Liver (tissue), 10 donors: ENCODE measurements at places on chromosomes 2 and 18.

- no peak for DNase-seq
These were observed 177.7 kb downstream of the SEPTIN10 start for GRCh38 chr2:109435901-109436598.

DNA sequence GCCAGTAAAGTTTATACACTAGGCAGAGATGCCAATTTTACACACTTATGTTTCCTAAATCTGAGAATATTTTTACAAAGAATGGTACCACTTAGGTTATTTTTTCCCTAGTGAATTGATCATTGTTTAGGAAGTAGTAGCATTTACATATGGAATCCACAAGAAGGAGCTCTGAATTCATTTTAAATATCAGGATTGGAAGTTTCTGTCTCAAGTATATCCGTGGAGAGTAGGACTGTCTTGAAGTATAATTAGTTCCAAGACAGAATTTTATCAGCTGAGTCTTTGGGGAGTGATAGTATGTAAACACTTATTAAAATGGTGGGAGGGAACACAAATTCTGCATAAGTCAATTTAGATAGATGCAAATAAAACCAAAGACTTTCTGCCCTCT is 82.3 kb upstream of the FAM98A start:
- no peak for DNase-seq

DNA sequence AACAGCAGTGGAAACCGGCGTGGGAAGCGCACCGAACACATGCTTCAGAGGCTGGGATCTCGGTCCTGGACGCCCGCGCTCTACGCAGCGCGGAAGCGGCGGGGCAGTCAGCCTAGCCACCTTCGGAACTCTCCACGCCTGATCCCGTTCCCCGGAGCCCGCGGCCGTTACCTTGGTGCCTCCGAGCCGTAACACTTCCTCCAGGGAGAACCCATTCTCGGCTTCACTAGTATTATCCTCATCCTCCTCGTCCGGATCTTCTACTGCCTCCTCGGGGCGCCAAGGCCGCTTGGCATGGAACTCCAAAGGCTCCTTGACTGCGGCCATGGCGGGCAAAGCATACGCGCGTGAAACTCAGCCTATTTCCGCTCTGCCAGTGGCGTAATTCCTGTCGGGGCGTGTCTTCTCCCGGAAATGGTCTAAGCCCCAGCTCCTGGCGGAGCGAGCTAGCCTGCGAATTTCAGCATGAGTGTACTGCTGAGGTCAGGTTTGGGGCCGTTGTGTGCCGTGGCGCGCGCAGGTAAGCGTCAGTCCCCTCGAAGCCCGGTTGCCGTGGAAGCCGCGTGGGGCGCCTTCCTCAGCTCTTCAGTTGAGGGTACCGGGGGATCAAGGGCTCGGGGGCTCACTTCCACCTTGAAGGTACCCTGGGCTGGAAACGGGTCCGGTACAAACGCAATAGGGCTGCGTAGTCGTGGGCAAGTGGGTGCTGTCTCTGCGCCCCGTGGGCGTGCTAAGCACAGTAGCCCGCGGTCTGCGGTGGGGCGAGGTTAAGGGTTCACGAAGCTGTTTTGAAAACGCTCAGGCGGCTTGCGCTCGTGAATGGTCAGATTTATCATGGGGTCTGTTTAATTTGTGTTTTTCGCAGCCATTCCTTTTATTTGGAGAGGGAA is at the start of the genes CEBPZ and NDUFAF7:
TSS of gene CEBPZ (minus strand) at position 356 of the 890 bp plus-strand sequence. CDS start at position 327, 29 bp downstream.
TSS of gene NDUFAF7 (plus strand) at position 418 of the 890 bp plus-strand sequence. CDS start at position 466, 48 bp downstream.
- DNase-seq, result peak; percentile 85

- DNase-seq, result no peak
These were observed 547 bp downstream of the SLC35F5 start for GRCh38 chr2:113755835-113756354.

DNA sequence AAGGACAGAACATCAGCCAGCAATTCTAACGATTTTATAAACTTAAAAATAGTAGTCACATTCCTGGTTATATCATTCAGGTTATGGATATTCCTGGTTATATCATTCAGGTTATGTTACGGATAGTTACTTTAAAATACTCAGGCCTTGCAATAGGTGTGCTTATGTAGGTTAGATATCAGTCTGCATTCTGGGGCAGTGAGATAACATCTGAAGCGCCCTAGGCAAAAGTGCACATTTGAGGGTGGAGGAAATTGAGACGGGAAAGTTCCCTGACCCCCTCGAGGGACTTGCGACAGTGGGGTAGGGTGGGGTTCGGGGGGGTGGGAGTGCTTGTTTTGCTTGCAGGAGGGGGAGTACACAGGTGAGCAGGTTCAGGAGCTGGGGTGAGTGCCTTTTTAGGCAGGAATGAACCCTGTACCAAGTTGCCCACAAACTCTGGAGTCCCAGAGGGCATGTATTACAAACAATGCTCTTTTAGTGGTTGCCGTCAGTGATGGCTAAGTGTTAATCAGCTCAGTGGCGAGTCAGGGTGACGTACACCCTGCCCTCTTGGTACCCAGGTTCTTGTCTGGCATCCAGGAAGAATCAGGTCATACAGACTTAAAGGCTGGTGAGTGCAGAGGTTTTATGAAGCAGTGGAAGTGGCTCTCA is 31.8 kb downstream of the CREG2 start:
- no peak for DNase-seq

- DNase-seq, result no peak
These were observed 241.3 kb upstream of the ZNF804A start for GRCh38 chr2:184357033-184357432.

DNA sequence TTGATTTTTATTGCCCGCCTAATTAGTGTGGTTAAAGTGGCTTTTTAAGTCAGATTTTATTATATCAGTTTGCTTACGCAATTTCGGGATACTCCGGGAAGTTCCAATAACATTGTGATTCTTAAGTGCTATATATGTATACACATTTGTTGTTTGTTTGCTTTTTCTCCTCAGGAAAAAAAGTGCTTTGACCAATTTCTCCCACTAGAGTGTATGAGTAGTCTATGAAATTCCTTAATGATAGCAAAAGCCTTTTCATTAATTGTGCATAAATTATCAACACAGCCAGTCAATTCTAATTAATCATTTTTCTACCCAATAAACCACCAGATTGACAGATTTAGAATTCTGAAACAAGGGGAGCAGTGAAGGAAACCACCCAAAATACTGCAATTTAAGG is 172.2 kb downstream of the DPP10 start:
- no peak for DNase-seq

DNA sequence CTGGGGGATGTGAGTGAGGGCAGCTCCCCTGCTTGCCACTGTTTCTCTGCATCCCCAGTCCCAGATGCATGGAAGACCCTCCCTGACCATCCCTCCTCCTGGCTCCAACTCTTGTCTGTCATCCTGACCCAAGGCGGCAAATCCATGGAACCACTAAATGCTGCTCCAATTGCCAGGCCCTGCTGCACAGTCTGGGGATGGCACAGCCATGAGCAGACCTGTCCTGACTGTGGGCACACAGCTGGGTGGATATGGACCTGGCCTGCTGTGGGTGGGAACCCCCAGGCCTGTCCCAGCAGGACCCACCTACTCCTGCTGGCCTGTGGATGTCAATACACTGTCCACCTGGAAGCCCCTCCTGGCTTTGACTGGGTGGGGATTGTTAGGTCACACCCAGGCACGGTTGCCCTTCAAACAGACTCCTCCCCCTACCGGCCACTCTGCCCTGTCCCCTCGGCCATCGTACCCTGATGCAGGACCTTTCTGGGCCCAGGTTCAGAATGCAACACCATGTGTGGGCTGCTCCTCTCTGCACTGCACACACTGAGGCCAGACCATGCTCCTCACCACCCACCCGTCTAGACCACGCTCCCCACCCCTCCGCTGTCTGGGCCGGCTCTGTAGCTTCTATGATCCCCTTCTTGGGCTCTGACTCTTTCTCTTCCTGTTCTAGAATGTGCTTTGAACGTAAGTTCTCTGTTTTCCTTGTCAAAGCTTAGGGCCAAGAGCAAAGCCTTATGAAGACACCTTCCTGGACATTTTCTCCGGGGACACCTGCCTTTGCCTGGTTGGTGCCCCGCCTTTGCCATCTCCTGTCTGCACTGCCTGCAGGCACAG is 57.9 kb downstream of the INPP5D start:
- DNase-seq, result no peak

- peak; percentile 43 for DNase-seq
These were observed 818 bp upstream of the IKZF2 start for GRCh38 chr2:213152065-213152794.

- DNase-seq, result no peak
These were observed 116.4 kb upstream of the RBMS1 start for GRCh38 chr2:160610041-160610440.

- DNase-seq, result no peak
These were observed 32.7 kb downstream of the TNP1 start for GRCh38 chr2:216827073-216827720.

- DNase-seq, result no peak
These were observed 24.3 kb upstream of the KLHL29 start for GRCh38 chr2:23360571-23361125.

DNA sequence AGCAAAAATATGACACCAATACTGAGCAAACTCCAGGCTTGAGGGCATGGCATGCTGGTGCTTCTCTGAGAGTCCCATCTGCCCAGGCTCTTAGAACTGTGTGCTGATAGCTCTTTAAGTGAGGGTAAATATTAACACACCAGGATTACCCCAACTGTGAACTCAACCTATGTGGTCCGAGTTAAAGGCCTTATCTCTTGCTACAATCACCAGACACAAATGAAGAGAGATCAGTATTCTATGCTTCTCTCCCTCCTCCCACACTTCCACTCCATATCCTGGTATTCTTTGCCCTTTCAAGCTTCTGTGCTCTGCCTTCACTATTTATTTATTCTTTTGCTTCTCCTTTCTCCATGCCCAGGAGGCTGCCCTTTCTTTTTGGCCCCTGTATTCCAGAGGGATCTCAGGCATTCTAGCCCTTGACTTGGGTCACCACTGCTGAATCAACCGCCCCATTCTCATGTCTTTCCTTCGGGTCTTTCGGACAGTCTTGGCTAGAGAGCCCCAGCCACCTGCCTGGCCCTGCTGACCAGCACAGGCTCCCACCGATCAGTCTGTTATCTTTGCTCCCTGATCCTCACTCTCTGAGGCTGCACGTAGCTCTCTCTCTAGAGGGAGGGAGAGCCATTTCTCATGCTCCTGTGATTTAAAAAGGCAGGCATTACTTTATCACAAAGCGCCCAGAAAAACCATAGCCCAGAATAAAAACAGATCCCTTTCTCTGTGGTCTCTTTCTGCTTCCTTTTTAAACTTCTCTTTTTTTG is 17.2 kb upstream of the HK2 start:
- DNase-seq, result no peak

GRCh38 chr2:25320077-25320476 is 21.6 kb downstream of the DNMT3A start:
- no peak for DNase-seq

DNA sequence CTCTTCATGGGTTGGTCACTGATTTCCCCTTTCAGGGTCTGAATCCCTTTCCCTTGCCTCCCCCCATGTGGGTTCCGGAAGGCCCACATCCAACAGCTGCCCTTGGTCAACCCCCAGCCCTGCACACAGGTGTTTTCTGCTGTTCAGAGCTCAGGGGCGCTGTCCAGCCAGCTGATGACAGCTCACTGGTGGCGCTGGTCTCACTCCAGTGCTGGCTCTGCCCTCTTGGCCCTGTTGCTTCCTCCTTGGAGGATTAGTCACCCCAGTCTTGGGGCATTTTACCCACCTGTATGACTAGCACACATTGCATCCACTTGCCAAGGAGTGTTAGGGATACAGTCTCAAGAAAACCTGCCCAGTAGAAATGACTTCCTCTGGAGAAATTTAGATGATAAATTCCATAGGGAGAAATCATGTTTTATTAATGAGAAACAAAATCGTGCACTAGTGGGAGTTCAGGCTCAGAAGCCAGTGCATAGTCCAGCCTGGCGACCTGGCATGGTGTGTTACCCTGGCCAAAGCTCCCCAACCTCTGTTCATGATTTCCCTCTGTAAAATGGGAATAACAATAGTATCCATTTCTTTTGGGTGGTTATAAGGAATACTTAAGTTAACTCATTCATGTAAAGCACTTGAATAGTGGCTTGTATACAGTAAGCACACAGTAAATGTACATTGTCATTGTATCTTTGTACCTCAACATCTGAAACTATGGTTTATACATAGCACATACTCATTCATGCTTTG is 21.6 kb downstream of the CRIM1 start:
- no peak for DNase-seq

- no peak for DNase-seq
These were observed 702.2 kb upstream of the NRXN1 start for GRCh38 chr2:51734115-51734514.

DNA sequence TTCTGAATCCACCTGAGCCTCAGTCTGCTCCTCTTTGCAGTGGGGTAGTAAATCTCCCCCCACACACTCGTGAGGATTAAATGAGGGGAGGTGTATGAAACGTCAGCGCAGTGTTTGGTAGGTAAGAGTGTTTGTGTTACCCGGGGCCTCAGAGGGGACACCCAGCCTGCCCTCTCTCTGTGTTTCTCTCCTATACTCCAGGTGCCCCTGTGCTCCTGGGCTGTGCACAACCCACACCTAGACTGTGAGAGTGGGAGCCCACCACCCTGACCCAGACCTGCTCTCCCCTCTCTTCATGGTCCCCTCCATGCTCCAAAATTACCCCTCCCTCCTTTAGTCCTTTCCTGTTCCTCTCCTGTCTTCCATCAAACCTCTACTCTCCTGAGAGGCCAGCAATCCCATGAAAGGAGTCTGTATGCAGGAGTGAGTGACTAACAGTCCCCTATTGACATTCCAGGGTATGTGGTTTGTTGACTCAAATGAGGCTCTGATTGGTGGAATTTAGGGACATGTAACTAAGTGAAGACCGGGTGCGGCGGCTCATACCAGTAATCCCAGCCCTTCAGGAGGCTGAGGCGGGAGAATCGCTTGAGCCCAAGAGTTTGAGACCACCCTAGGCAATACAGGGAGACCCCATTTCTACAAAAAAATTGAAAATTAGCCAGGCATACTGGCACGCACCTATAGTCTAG is 10.4 kb downstream of the CIB4 start:
- no peak for DNase-seq

GRCh38 chr2:47070920-47071824 is 83.9 kb downstream of the STPG4 start:
- DNase-seq, result no peak

DNA sequence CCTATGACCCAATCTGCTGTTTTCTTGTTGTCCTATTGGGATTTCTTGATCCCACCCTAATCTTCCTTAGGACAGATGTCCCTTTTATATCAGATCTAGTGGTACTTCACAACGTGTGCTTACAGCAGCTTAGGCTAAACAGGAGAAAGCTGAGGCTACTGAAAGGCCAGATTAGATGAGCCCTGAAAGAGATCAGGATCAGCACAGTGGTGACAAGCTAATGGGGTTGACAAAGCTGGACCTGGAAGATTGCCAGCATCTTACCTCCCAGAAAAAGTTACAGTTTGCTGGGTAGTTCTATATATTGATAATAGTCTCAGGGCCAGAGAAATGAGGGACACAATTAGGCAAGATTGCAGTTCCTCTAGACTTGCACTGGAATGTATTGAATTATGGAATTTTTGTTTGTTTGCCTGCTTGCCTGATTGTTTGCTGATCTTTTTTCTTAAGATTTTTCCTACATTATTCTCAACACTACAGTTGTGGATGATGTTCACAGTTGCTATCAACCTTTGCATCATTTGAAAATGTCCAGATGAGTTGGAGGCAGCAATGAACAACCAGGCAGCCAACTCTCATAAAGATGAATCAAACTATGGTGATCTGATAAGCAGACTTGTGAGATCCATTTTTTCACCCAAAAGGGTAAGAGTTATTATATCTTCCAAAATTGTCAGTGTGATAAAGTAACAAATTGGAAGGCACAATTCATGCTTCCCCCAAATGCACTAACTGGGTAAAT is 49.1 kb upstream of the PIK3C3 start:
- no peak for DNase-seq

GRCh38 chr18:70151614-70152013 is 53.9 kb downstream of the RTTN start:
- no peak for DNase-seq

- DNase-seq, result no peak
These were observed 272.8 kb downstream of the FIGN start for GRCh38 chr2:163462993-163463392.

GRCh38 chr2:68250652-68251186 is 1.6 kb downstream of the PPP3R1 start:
- no peak for DNase-seq
